ENCODE measurements at places on chromosomes 5 and 9.

GRCh38 chr9:109319017-109319625, 1.7 kb downstream of the EPB41L4B start:
- no peak for DNase-seq

GRCh38 chr9:70340572-70340971, 73.9 kb downstream of the KLF9 start:
- DNase-seq: peak; percentile 66

DNA sequence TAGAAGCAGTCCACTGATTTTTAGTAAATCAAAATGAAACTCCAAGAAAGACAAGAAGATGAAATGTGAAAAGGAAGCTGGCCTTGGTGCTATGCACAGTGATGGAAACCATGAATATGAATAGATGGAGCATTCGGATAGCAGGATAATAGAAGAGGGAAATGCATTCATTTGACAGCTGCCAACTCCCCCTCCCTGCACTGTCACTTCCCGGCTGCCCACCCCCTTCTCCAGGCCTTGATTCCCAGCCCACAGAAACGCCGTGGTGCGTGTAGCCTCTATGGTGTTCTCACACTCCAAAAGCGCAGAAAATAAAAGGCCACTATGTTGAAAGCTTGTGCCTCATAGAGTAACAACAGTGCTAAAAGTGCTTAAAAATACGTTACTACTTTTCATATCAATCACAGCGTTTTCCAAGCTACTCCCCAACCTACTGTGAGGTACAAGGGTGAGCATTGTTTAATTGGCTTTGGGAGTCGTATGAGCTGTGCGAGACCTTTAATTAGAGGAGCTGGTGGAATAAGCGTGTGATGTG, 26.1 kb upstream of the IFNK start:
- no peak for DNase-seq

DNA sequence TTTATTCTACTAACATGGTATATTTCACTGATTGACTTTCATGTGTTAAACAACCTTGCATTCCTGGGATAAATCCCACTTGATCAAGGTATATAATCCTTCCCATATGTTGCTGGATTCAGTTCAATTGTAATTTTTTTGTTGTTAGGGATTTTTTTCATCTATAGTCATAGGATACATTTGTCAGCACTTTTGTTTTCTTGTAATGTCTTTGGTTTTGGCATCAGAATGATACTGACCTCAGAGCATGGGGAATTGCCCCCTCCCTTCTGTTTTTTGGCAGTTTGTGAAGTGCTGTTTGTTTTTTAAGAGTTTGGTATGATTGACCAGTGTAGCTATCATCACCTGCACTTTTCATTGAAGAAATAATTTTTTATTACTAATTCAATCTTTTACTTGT, 176.8 kb upstream of the RASEF start:
- no peak for DNase-seq

DNA sequence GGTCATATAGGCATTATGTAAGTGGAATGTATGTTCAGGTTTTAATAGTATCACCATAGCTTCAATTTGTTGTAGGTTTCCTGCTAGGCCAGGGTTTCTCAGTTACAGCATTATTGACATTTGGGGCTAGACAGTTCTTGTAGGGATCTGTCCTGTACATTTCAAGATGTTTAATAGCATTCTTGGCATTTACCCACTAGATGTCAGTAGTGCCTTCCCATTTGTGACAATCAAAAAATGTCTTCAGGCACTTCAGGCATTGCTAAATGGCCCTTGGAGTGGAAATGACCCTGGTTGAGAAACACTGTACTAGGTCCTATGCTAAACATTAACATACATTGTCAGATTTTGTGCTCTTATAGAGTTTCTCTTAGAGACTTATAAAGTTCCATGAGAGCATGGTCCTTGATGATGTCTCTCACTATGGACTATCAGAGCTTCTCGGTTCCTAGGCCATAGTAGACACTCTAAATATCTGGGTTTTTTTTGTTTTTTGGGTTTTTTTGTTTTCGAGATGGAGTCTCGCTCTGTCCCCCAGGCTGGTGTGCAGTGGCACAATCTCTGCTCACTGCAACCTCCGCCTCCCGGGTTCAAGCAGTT, 1.4 kb downstream of the KIF20A start:
- DNase-seq: peak; percentile 90

- DNase-seq: peak; percentile 19
Measured at GRCh38 chr9:89527084-89527483, 29.2 kb upstream of the SEMA4D start.

- no peak for DNase-seq
Measured at GRCh38 chr5:14036514-14036913, 92.0 kb upstream of the DNAH5 start.

- peak; percentile 31 for DNase-seq
Measured at GRCh38 chr5:34586117-34586885, 69.8 kb upstream of the RAI14 start.

GRCh38 chr9:134690946-134691694, 49.5 kb downstream of the COL5A1 start:
- DNase-seq: no peak

DNA sequence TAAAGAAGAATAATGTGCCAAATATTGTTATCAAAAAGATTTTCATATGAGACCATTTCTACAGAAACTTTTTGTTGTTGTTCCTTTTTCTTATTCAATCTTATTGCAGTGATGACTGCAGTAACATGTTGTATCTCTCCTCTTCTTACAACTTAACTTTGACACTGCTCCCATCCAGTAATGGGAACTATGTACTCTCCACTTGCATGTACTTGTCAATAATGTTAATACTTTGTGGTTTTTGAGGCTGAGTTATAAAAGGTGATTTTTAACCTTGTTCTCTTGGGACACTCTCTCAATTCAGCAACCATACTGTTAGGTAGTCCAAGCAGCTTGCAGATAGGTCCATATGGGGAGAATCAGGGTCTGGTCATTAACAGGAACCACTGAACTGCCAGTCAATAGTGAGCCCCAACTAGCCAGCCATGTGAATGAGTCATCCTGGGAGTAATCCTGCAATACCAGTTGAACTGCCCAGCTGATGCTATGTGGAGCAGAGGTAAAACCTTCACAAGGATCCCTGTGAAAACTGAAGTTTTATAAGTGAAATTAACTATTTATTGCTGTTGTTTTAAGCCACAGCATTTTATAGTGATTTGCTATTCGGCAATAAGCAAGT, 199.6 kb upstream of the DAB2 start:
- no peak for DNase-seq
